Brain (organoid and tissue), 16 donors: ENCODE measurements at places on chromosomes 2 and 18.

DNA sequence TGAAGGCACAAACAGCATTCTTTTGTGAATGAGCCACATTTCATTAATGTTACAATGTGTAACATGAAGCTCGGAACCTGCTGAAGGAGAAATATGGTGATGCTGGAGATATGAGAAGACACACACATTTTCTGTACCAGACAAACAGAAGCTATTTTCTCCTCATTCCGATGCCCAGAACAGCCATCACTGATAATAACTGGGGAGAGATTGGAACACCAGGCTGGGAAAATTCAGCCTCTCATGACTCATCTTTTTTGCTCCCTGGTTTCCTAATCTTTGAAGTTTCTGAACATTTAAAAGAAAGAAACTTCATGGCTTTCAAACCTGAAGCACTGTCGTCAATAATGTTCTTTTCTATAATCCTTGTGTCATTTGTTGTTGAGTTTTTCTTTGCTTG is 110.9 kb downstream of the LYPD6 start:
- no peak for DNase-seq

DNA sequence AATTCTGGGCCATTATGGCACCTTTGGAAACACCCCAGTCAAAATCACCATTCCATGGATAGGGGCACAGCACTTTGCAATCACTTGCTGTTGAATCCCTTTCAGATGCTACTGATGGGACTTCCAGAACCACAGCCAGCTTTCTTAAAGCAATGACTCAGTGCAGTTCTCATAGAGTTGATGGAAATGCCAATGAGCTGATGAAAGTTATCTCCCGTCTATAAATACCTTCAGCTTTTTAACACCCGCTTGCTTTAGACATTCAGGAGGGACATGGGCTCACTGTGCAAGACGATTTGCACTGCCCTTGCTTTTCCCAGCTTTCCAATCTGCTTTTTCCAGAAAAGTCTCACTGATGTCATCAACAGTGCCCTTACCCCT is 66.7 kb upstream of the RPL31 start:
- DNase-seq, result no peak

- peak; percentile 46 for DNase-seq
These were observed 90.6 kb downstream of the POU3F3 start for GRCh38 chr2:104944495-104944894.

- no peak for DNase-seq
These were observed 34.4 kb downstream of the ANKRD44 start for GRCh38 chr2:197276156-197276555.

- no peak for DNase-seq
These were observed 66.8 kb downstream of the REL start for GRCh38 chr2:60948161-60948560.

- peak; percentile 65 for DNase-seq
These were observed 26.2 kb downstream of the MMADHC start for GRCh38 chr2:149561309-149561926.

DNA sequence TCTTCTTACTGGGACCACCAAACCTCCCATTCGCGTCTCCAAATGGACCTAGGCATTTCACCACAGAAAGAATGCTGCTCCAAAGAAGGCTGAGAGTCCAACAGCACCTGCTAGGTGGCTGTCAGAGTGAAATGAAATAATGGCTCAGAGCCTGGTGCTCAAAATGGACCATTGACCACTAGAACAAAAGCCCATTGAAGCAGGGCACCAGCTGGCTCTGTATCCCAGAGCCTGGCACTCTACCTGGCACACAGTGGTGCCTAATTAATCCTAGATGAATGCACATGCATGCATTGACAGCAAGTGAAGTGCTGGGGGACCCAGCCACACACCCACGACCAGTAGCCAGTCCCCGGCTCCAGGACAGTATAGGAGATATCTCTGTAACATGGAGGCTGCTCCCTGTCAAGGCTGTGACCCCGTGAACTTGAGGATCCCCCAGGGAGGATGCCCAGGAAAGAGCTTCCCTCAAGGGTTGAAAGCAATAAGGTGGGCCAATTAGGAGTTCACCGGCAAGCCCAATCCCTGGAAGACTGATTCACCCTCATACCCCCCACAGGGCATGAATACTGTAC is 261.3 kb downstream of the TNS1 start:
- no peak for DNase-seq

- DNase-seq, result no peak
These were observed 44.5 kb downstream of the KCNF1 start for GRCh38 chr2:10956006-10956790.

- DNase-seq, result no peak
These were observed 138.9 kb upstream of the PELI1 start for GRCh38 chr2:64283006-64283570.

DNA sequence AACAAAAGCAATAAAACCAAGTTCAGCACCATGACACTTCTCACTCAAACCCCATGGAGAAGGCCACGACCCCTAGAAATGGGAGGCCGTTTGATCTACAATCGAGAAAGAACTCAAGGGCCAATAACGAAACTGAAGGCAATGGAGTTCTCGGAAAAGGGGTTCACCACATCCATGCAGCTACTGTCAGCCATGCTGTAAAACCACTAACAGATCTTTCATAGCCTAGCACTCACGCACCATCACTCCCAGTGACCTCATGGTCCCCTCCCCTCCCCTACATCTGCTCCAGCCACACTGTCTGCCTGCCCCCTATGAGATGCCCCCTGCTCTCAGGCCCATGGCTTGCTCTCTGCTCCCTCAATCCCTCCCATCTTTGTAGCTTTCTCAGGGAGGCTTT is 135.3 kb downstream of the TMEM163 start:
- no peak for DNase-seq

DNA sequence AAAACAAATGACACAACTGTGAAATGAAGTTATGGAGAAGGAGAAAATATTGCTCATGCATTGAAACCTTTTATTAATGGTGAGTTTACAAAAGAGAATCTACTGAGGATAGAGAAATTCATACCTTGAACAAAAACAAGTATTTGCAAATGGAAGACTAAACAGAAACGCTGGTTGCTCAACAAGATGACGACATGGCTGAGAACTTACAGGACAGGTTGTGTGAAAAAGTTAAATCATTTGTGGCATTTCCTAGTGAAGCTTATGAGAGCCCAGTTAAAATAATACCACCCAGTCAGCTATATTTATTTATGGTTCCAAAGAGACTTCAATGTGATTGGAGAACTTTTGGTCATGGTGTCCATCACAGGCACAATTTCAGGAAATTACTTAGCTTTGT is 148.6 kb upstream of the PKDCC start:
- DNase-seq, result no peak

GRCh38 chr2:168734199-168734760 is 68.2 kb upstream of the NOSTRIN start:
- no peak for DNase-seq
